ENCODE measurements at places on chromosomes 6 and 20. TPM values are rescaled to one million over a fixed set of nuclear protein-coding genes. Genes with fewer than 3 reads are reported as not detected.

MAN1A1 gene
- 89.6 TPM for total RNA-seq

DNA sequence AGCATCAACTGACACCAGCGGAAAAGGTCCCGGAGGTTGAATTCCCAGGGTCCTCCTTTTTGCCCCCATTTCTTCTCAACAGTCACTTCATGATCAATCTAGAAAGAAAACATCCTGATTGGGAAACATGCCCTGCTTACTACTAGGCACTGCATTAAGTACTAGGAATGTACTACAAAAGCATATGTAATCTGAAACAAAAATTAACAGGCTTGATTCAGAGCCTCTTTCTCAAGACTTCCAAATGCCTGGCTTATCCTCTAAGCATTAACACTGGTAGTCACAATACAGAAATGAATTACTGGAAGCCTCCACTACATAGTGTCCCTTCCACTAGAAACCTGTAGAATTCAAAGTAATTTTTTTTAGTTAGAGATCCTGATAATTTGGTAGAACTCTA is 84.5 kb upstream of the LYRM2 start:
- DNase-seq: no peak

- no peak for DNase-seq
Observed at GRCh38 chr20:60359010-60359409, 400.8 kb downstream of the CDH26 start.

DNA sequence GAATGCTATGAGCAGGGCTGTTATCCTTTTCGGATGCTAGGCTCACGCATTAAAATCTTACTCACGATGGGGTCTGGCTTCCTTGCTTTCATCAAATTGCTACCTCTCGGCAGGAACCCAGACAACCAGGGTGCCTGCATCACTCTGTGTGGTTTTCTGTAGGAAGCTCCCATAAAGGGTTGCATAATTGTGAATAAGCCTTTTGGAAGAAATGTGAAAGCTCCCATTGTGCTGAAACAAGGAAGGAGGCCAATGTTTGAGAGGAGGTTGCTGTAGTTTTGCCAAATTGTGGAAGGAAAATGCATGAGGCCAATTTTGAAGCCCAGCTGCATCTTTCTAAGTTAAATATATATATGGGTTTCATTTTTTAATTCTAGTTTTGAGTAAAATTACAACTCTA is 615.5 kb downstream of the C6orf118 start:
- no peak for DNase-seq

DNA sequence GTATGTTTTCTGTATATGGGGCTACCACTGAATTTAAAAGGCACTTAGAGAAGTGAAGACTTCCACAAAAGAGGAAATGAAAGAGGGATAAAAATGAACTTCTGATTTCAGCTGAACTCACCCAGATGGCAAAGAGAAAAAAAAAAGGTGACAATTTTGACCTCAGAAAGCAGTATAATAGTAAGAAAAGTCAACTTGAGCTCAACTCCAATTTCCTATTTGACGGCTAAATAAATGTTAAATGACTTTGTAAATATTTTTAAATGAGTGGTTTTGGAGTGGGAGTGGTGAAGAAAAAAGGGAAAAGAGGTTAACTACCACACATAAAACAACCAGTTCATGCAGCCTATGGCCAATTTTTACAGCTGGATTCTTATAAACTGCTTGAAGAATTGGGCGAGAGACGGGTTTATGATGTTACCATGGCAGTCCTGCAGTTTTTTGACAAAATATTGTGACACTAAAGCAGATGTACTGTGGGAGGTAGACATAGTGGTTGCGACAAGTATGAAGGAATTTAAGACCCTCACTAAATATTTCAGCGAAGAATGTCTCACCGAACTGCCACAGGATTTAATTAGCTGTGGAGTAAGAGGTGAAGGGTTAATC is 49.8 kb upstream of the ADTRP start:
- DNase-seq: no peak

Measured in spleen (tissue), 13 donors.